Esophagus muscularis mucosa (tissue), 4 donors: ENCODE measurements at places on chromosomes 11 and 22. TPM values are rescaled to one million over a fixed set of nuclear protein-coding genes. Genes with fewer than 3 reads are reported as not detected.
A peak's percentile ranks its signal among the peaks of the same experiment; 100 is the strongest.

UPK2 gene
- total RNA-seq = not detected

GLB1L2 gene
- total RNA-seq = 13.1 TPM

- H3K36me3 ChIP-seq = no peaks in the 10 kb centered on the region
- no peak overlapping the region for H3K27ac ChIP-seq
- DNase-seq = no peak
- H3K4me3 ChIP-seq = no peak overlapping the region
Measured at GRCh38 chr11:6142936-6143335, 27.2 kb downstream of the OR52B2 start.

DNA sequence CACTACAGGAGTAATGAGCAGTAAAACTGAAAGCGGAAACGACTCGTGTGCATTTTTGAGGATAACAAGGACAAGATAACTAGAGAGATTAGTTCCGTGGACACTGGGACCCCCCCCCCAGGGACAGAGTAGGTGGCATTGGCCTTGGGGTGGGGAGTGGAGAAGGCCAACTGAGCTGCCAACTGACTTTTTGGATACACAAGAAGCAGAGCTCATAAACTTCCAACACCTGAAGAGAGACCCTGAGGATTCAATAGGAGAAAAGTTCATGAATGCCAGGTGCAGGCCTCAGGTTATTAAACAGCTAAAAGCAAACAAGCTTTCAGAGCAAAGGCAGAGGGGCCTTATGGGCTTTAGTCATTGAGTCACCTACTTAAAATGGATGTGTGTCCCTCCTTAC lies 17.6 kb upstream of the PRSS23 start:
- DNase-seq = no peak
- H3K4me3 ChIP-seq = no peak overlapping the region
- H3K36me3 ChIP-seq = no peaks in the 10 kb centered on the region
- H3K27me3 ChIP-seq = no peaks in the 10 kb centered on the region

LGR4 gene
- 26.8 TPM for total RNA-seq

PTPRJ gene
- 9.7 TPM for total RNA-seq

DNA sequence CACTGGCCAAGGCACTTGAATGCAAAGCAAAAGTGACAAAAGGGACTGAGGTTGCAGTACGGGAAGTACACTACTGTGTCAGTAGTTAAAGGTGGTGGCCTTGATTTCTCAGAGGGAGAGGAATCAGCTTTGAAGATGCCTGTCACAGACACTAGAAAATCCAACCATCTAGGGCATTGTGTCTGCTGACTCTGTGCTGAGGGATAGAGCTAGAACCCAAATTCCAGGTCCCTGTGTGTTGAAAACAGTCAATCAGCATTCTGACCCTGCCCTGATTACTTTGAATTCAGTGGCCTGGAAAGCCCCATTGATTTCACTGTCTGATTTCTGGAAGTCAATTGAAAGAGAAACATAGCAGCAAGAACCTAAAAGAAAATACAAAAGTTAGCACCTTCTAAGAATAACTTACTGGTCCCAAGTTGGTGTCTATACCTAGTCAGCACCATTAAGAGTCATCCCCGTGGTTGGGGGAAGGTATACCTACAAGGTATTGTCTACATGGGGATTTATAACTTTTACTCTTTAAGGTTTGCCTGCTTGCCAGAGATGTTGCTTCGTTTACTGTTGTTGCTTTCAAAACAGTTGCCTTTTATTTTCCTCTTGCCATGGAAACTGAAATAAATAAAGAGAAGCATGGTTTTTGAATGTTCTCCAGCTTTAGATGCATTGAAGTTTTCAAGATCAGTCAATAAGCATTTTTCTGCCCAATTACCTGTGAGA lies 97.3 kb downstream of the PDHX start:
- H3K36me3 ChIP-seq = no peaks in the 10 kb centered on the region
- DNase-seq = no peak
- H3K27ac ChIP-seq = no peak overlapping the region
- peaks cover 20% of the 10 kb centered on the region for H3K4me1 ChIP-seq
- H3K27me3 ChIP-seq = no peaks in the 10 kb centered on the region

- H3K4me3 ChIP-seq = peak overlapping the region; percentile 30
- no peaks in the 10 kb centered on the region for H3K36me3 ChIP-seq
- H3K27ac ChIP-seq = no peak overlapping the region
- no peaks in the 10 kb centered on the region for H3K27me3 ChIP-seq
- H3K4me1 ChIP-seq = peaks cover 7% of the 10 kb centered on the region
Measured at GRCh38 chr11:67071420-67072284, 15.0 kb downstream of the RHOD start.

RTCB gene
- total RNA-seq = 57.4 TPM

DNA sequence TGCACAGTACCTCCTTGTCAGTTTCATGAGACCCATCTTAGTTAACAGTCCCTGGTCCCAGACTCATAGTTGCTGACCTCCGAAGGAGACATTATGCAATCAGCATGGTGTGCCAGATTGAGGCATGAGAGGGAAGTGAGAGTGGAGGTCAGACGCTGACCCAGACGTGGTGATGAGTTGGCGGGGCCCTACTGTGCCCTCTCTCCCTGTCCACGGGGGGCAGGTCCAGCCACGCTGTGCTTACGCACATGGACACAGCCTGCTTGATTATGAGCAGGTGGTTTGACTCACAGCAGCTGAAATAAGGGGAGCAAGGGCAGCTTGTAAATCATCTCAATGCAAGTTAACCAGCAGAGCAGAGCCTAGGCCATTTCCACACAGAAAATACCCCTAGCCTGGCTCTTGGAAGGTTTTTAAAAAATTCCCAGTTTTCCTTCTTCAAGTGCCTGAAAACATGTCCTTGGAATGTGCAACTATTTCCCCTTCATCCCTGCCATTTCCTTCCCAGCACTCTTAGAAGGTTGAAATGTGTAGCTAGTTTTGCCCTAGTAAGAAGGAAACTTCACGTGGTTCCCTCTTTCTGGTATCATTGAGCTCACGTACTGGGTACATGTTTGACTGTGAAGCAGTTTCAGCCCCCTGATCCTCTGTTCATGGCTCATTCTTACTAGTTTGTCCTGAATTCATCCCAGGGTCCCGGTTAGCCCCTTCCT lies 122.6 kb upstream of the SORL1-AS1 start:
- H3K27me3 ChIP-seq = no peaks in the 10 kb centered on the region
- no peak for DNase-seq
- H3K4me3 ChIP-seq = no peak overlapping the region
- H3K27ac ChIP-seq = no peak overlapping the region
- H3K36me3 ChIP-seq = no peaks in the 10 kb centered on the region
- H3K4me1 ChIP-seq = peaks cover 5% of the 10 kb centered on the region

- no peaks in the 10 kb centered on the region for H3K27me3 ChIP-seq
- no peak for DNase-seq
- H3K4me1 ChIP-seq = peaks cover 24% of the 10 kb centered on the region
Measured at GRCh38 chr11:111322534-111322933, 24.2 kb downstream of the POU2AF3 start.

GRCh38 chr11:12783765-12784164 lies 109.5 kb downstream of the TEAD1 start:
- no peak overlapping the region for H3K27ac ChIP-seq
- no peaks in the 10 kb centered on the region for H3K36me3 ChIP-seq
- no peaks in the 10 kb centered on the region for H3K27me3 ChIP-seq
- H3K4me1 ChIP-seq = peaks cover 18% of the 10 kb centered on the region

GRCh38 chr11:64251016-64251752 lies at the start of gene PLCB3:
Gene PLCB3 (plus strand): TSS chr11:64251530. CDS start chr11:64251650, 120 bp downstream.
- no peaks in the 10 kb centered on the region for H3K27me3 ChIP-seq
- peaks cover 45% of the 10 kb centered on the region for H3K4me1 ChIP-seq
- H3K36me3 ChIP-seq = peaks cover 20% of the 10 kb centered on the region
- DNase-seq = no peak
- peak within 1 kb of the TSS; percentile 84 for H3K27ac ChIP-seq

GRCh38 chr22:44500599-44500998 lies 2.6 kb upstream of the RTL6 start:
- no peak overlapping the region for H3K27ac ChIP-seq
- no peaks in the 10 kb centered on the region for H3K36me3 ChIP-seq
- H3K4me1 ChIP-seq = peaks cover 25% of the 10 kb centered on the region
- DNase-seq = peak; percentile 50
- H3K4me3 ChIP-seq = no peak overlapping the region

GRCh38 chr11:57444362-57445121 lies 15.8 kb upstream of the RTN4RL2 start:
- H3K36me3 ChIP-seq = no peaks in the 10 kb centered on the region
- no peak overlapping the region for H3K27ac ChIP-seq
- no peaks in the 10 kb centered on the region for H3K27me3 ChIP-seq
- H3K4me3 ChIP-seq = no peak overlapping the region
- H3K4me1 ChIP-seq = no peaks in the 10 kb centered on the region

GRCh38 chr22:31477329-31477728 lies 12.3 kb downstream of the EIF4ENIF1 start:
- no peak for DNase-seq
- H3K36me3 ChIP-seq = peaks cover 24% of the 10 kb centered on the region
- H3K27ac ChIP-seq = no peak overlapping the region
- H3K4me3 ChIP-seq = no peak overlapping the region

KDELR3 gene
- 5.8 TPM for total RNA-seq

GRCh38 chr22:26377170-26377830 lies 51.8 kb upstream of the ASPHD2 start:
- H3K36me3 ChIP-seq = no peaks in the 10 kb centered on the region
- no peaks in the 10 kb centered on the region for H3K4me1 ChIP-seq
- no peak overlapping the region for H3K27ac ChIP-seq
- H3K4me3 ChIP-seq = no peak overlapping the region
- peaks cover 17% of the 10 kb centered on the region for H3K27me3 ChIP-seq

GRCh38 chr22:23205339-23206049 lies 25.2 kb downstream of the BCR start:
- DNase-seq = no peak
- no peaks in the 10 kb centered on the region for H3K36me3 ChIP-seq

- no peaks in the 10 kb centered on the region for H3K27me3 ChIP-seq
- H3K36me3 ChIP-seq = no peaks in the 10 kb centered on the region
- peaks cover 91% of the 10 kb centered on the region for H3K4me1 ChIP-seq
- peak overlapping the region; percentile 69 for H3K27ac ChIP-seq
Measured at GRCh38 chr22:42919199-42919598, 62.1 kb upstream of the ARFGAP3 start.

GRCh38 chr22:20388200-20388599 lies 5.8 kb upstream of the ZNF74 start:
- DNase-seq = peak; percentile 62
- peaks cover 23% of the 10 kb centered on the region for H3K27me3 ChIP-seq
- no peaks in the 10 kb centered on the region for H3K4me1 ChIP-seq
- no peaks in the 10 kb centered on the region for H3K36me3 ChIP-seq
- H3K4me3 ChIP-seq = no peak overlapping the region
- H3K27ac ChIP-seq = no peak overlapping the region

DNA sequence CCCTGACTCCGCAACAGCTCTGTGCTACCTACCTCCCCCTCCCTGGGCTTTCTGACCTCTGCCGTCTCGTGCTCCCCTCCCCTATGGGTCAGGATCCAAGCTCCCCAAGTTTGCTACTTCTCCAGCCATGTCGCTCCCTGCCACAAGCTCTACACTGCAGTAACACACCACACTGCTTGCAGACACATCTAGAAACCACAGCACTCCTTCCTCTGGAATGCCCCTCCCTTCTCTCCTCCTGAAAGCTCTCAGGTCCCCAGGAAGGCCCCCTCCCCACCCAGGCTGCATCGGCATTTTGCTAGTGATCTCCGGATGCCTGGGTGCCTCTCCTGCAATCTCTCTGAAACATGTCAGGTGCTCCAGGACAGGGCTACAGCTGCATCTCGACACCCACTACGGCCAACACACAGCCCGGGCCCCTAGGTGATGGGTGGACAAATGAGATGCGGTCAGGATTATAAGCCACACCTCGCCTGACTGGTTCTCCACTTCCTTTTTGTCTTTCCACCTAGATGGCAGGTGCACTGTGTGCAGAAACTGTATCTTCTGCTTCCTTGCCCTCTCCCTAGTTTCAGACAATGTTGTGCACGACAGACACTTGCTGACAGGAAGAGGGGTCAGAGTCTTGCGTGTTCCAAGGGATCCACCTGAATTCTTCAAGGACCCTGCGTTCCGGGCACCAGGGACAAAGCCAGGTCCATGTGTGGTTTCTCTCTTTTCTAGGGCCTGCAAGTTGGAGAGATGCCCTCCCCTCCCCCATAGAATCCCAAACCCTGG lies 22.9 kb downstream of the RPUSD4 start:
- H3K4me1 ChIP-seq = no peaks in the 10 kb centered on the region
- no peaks in the 10 kb centered on the region for H3K27me3 ChIP-seq
- no peak overlapping the region for H3K27ac ChIP-seq
- DNase-seq = no peak
- H3K36me3 ChIP-seq = no peaks in the 10 kb centered on the region
- H3K4me3 ChIP-seq = no peak overlapping the region

CRYBB2 gene
- total RNA-seq = not detected

GRCh38 chr22:29166180-29166579 lies 39.5 kb upstream of the EMID1 start:
- H3K36me3 ChIP-seq = no peaks in the 10 kb centered on the region
- no peak for DNase-seq
- no peaks in the 10 kb centered on the region for H3K27me3 ChIP-seq

DNA sequence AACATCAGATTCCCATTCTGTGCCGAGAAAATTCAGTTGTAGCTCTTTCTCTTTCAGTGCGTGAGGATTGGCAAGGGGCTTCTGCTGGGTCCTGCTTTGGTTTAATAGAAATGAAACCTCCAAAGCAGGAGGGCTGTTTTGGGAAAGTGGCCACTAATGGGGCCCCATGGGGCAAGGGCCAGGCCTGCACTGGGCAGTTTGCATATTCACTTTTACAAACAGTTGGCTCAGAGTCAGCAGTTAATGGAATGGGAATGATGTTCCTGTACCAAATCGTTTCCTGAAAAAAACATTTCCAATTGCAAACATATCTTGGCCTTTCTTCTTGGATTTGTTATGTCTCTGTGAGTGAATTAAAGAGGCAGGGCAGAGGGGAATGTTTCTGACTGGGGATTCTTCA lies 92.1 kb downstream of the PARVA start:
- peak overlapping the region; percentile 70 for H3K27ac ChIP-seq
- peak; percentile 79 for DNase-seq
- H3K36me3 ChIP-seq = peaks cover 11% of the 10 kb centered on the region
- peaks cover 28% of the 10 kb centered on the region for H3K4me1 ChIP-seq
- H3K27me3 ChIP-seq = no peaks in the 10 kb centered on the region

DNA sequence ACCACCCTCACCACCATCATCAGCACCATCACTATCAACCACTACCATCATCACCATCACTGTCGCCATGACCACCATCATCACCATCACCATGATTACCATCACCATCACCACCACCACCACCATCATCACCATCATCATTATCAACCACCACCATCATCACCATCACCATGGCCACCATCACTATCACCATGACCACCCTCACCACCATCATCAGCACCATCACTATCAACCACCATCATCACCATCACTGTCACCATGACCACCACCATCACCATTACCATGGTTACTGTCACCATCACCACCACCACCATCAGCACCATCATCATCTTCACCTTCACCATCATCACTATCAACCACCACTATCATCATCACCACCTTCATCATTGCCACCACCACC lies 183.4 kb downstream of the SHANK2 start:
- DNase-seq = no peak
- no peaks in the 10 kb centered on the region for H3K4me1 ChIP-seq
- no peaks in the 10 kb centered on the region for H3K36me3 ChIP-seq

DNA sequence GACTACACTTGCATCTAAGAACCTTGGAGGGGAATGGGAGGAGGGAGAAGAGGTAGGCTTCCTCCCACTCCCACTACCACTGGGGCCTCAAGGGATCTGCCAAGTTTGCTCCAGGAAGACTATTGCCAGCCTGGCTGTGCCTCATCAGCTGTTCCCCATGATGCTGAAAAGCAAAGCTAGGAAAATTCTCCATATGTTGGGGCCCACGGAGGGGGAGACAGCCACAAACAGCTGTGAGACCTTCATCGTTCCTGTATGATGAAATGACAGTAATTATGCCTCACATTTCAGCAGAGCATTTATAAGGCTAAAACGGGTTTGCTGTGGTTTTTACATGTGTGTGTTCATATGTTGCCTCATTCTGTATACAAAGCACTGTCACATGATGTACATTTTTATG lies 6.7 kb downstream of the DSCAML1 start:
- H3K4me1 ChIP-seq = no peaks in the 10 kb centered on the region
- DNase-seq = no peak
- no peak overlapping the region for H3K4me3 ChIP-seq
- H3K36me3 ChIP-seq = no peaks in the 10 kb centered on the region
- H3K27me3 ChIP-seq = peaks cover 7% of the 10 kb centered on the region
